ENCODE measurements at places on chromosomes 7 and 10. TPM values are rescaled to one million over a fixed set of nuclear protein-coding genes. Genes with fewer than 3 reads are reported as not detected.

The NOS3 gene
- total RNA-seq: 29.4 TPM

The AKR1C1 gene
- total RNA-seq: 165 TPM

The OPN1SW gene
- total RNA-seq: not detected

The ATOH7 gene
- total RNA-seq: not detected

The MYL10 gene
- total RNA-seq: not detected

The PRTFDC1 gene
- total RNA-seq: 3.2 TPM

The PIP gene
- not detected for total RNA-seq
